ENCODE measurements at places on chromosomes 2 and 18.

DNA sequence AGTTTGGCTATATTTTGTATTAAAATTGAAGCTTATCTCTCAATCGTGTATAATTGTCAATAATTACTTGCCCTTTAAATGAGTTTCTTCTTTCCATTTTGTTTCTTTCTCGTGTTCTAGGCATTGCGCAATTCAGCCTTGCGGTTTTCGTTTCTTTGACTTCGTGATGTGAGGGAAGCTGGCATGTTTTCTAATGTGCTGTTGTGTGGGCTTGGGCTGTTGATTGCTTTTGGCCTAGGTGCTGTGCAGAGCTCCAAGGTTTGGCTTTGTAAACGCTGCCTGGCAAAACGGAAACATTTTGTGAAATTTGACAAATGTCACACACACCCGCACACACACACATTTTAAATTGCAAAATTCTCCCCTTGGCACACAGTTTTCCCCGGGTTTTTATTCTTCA lies 242.6 kb upstream of the TCF4 start:
- no peak for DNase-seq

- no peak for DNase-seq
Measured at GRCh38 chr2:102764083-102764482, 2.3 kb downstream of the TMEM182 start.

DNA sequence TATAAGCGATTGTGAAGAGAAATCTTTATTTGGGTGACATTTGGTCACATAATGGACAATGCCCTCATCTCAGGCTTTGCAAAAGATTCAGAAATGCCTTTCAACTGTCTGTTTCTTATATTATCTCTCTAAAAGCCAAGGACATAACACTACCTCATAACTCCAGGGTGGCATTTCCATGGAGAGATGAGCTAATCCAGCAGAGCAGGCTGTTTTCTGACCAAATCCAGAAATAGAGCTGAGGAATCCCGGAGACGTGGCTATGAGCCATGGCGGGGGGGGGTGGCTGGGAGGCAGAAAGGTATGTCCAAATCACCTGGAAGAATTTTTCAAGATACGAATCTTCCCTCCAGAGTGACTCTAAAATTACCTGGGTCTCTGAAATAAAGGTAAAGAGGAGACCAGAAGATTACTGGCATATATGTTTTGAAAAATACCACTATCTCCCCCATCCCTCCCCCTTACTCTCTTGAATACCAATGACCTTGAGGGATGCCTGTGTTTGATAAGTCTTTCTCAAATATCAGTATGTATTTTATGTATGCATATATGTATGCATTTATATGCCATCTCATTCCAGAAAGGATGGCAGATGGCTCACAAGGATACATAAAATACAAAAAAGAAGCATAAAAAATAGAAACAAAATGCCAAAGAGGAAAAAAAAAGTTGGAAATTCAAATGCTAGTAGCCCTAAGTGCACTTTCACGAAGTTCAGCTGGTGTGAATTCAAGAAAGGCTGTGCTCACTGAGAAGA lies 296.0 kb upstream of the MGAT5 start:
- DNase-seq, result no peak

DNA sequence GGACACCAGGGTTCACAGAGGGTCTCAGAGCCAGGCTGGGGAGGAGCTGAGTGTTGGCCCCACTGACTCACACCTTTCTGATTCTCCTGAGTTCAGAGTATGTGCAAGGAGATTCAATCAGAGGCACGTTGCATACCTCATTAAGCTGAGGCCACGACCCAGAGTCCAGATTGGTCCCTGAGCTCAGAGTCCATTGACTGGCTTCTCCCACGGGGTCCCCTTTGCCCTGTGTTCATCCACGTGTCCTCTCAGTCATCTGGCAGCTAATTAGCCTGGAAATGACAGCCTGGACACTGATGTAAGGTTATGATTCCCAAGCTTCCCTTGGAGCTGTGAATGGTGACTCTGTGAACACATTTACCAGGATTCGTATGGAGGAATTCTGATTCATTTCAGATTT lies 267.2 kb downstream of the SH3BP4 start:
- no peak for DNase-seq

DNA sequence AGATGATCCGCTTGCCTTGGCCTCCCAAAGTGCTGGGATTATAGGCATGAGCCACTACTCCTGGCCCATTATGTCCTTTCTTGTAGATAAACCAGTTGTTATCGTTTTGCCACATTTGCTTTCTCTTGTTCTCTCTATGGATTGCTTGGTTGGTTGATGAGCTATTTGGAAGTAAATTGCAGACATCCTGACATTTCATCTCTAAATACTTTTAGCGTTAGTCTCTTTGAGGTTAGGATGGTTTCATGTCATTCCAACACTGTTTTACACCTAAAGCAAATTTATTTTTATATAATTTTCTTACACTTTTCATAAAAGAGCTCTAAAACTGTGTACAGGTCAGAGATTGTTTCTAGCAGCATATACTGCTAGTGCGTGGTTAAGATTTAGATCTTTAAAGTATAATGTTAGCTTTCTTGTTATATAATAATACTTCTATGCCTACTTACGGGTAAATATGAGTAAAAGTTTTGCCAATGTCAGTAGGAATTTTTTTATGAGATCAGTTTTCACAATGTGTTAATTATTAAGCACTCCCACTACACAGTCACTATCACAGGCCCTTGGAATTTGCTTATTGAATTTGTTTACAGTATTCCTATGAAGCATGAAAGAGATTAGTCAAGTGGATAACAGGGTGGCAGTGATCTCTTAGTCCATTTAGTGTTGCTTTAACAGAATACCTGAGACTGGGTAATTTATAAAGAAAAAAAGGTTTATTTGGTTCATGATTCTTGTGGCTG lies 10.3 kb downstream of the POLI start:
- no peak for DNase-seq

DNA sequence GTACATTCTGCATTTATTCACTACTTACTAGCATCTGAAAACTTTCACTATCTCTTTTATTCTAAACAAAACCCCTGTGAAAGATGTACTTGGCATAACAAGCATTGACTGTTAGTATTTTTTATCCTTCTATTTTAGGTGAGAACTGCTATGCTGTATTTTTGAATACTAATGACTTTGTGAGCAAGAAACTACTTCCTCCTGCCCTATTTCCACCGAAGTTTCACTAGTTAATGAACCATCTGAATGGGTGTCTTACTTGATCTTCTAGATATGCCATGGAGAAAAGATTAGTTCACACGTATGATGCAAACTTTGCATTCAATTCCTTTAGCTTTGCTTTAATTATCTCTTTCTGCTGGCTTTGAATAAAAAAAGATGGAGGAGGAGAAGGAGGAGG lies 68.1 kb downstream of the EPHA4 start:
- DNase-seq, result no peak

- DNase-seq, result no peak
Measured at GRCh38 chr2:240106765-240107476, 29.2 kb downstream of the COPS9 start.

GRCh38 chr2:239206851-239207250 lies 194.0 kb downstream of the HDAC4 start:
- DNase-seq, result no peak

GRCh38 chr2:134839649-134840048 lies 1.2 kb downstream of the ACMSD start:
- DNase-seq, result no peak

GRCh38 chr2:3558205-3559014 lies at the start of gene RNASEH1:
Gene RNASEH1, minus strand, starts transcription at chr2:3558333. Its CDS starts 73 bp downstream, at chr2:3558260.
- DNase-seq, result peak; percentile 100

GRCh38 chr2:151833984-151834383 lies 5.8 kb upstream of the ARL5A start:
- DNase-seq, result no peak

DNA sequence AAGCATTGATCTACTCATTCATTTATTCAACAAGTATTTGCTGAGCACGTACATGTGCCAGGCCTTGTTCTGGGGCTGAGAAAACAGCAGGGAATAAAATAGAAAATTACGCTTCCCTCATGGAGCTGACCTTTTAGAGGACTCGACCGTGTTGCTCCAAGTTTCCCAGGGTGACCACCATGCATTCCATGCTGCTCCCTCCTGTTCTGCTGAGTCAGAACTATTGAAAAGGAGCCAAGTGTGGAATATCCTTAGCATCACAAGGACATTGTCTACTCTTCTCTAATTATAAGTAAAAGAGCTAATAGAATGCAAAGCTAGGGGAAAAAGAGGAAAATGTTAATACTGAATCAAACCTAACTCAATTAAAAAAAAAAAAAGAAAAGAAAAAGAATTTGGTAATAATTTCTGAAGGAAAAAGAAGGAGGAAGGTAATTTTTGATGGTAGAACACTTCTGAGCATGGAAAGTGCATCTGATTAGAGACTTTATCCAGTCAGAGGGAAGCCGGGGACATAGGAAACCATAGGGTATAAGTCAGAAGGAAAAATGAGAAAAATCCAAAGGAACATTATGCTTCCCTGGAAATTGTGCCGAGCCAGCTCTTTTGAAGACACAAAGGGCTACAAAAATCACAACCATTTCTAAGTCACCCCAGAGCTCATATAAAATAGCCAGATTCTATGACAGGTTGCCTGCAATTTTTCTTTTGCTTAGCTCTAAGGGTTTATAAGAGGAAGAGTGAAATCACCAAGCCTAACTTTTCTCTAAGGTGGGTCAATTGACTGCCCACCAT lies 339.4 kb downstream of the RND3 start:
- no peak for DNase-seq

DNA sequence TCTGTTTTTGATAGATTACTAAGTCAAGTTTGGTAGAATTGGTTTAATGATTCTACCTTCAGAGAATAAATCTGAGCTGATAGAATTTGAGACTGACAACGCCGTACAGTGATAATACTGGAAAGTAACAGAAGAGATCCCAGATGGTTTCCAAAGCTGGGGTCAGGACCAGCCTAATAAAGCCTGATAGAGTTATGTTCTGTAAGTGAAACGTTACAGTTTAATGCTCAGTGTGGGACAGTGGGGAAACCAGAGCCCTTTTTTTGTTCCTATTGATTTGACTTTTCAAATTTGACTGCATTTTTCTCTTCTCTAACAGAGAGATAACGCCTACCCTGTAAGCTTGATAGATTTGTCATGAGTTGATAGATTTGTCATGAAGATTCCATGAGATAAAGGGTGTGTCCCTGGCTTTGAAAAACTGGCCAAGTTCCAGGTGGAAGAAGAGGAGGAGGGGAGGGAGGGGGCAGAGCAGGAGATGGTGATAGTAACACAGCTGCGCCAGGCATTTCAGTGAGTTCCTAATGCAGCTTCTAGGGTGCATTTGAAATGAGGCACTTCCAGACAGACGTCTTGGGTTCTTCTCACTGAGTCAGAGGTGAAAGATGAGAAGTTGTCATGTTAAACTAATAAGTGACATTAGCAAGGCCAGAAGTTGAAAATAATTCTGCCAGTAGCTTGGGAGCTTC lies 65.1 kb downstream of the CERS6 start:
- no peak for DNase-seq

DNA sequence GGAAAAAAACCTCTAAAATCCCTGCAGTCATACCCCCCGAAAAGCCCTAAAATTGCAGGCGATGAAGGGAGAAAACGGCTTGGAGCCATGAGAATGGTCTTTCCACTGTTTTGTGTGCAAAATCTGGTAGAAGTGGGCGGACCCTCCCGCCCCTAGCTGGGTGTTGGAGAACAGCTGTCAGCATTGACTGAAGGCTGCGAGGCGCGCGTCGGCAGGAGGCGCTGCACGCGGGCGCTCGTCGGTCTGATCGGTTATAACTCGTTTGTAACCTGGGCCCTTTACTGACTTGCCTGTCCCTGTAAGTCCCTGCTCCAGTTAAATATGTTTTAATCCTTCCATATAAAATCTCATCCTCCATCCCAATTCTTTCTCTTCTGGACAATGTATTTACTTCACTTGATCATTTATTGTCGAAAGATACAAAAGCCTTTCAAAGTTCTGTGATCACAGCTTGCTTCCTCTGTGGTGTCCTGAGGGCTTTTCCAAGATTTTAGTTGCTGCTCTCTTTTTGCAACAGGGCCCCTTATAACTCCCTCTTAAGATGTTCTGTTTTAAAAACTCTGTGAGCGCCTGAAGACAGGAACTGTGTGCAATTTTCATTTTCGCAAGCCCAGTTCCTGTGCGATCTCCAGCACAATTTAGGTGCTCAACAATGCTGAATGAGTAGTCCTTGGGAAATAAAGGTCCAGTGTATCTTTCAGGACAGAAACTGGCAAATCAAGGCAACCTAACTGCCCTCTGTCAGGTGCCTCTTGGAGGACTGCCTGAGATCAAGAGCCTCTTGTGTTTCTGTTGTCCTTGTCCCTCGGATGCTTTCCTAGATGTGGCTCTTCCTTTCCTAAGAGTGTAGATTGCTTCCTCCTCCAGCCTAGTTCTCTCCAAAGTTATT lies 918 bp upstream of the HNRNPLL start:
- DNase-seq, result peak; percentile 93

DNA sequence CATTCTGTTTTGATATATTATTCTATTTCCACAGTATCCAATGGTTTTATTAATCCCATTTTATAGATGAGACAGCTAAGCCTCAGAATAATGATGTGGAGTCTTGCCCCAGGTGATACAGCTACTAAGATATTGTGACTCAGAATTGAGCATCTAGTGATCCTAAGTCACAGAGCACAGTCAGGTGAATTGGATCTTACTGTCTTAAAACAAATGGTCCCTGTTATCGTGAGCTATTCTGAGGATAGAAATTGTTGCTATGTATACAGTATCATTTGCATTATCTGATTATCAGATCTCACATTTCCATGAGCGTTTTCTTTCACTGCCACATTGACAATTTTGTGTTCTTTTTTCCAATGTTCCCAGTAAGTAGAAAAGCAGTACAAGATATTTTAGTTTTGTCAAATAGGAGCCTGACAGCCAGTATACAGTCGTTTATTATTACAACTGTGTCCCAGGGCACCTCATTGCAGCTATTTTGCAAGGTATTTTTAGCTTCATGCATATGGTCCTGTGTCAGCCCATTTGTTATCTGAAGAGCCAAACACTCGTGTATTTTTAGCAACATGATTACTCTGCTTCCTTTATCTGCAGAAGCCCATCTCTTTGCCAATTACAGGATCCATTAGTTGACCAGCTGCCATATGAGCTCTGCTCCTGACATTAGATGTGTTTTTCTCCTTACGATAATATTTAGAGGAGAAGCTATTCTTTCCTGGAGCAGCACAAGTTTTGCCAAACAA lies 25.1 kb upstream of the SGPP2 start:
- DNase-seq, result no peak

- DNase-seq, result no peak
Measured at GRCh38 chr2:25333981-25334380, 7.7 kb downstream of the DNMT3A start.

DNA sequence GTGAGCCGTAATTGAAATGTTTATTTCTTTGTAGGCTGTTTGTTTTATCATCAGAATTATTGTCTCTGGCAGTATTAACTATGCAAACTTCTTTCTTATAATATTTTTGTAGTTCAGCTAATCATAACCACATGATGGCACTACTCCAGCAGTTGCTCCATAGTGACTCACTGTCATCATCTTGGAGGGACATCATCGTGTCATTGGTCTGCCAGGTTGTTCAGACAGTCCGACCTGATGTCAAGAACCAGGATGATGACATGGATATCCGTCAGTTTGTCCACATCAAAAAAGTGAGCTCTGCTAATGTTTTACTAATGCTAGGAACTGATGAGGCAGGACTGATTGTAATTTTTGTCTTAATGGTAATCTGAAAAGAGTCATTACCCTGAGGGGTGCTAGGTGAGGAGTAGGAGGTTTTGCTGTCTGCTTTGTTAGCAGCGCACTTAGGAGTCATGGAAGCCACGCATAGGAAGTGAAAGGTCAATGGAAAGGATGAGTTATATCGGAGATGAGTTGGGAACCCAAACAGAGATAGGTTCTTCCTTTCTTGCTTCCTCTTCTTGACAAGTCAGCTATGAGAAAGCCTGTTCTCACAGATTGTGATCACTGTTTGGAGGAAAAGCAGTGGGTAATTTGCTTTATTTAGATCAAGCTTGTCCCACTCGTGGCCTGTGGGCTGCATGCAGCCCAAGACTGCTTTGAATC lies 49.2 kb downstream of the PIKFYVE start:
- no peak for DNase-seq

- no peak for DNase-seq
Measured at GRCh38 chr18:66708646-66709045, 104.8 kb upstream of the CDH19 start.

Measured in cardiac septum (tissue), 1 donor.